Naive thymus-derived CD8-positive, alpha-beta T cell (primary cell): ENCODE measurements at places on chromosomes 4 and X.

DNA sequence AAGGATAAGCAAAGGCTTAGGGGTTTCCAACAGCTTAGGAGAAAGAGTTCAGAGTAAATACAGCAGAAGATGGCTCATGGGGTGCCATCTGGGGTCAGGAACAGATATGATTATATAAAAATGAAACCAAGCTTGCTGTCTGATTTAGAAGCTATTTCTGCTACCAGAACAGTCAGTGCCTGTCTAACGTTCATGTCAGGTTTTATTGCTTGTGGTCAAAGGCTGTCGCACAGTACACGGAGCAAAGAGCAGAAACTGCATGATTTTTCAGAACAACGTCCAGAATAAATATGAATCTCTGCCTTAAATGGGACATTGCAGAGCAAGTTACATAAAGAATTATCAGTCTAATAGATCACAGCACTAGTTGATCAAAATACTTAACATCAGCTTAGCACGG lies 17.4 kb downstream of the CETN2 start:
- H3K4me3 ChIP-seq, result no peak overlapping the region
- no peak for DNase-seq
- H3K4me1 ChIP-seq, result peaks cover 2% of the 10 kb centered on the region
- no peaks in the 10 kb centered on the region for H3K27me3 ChIP-seq

DNA sequence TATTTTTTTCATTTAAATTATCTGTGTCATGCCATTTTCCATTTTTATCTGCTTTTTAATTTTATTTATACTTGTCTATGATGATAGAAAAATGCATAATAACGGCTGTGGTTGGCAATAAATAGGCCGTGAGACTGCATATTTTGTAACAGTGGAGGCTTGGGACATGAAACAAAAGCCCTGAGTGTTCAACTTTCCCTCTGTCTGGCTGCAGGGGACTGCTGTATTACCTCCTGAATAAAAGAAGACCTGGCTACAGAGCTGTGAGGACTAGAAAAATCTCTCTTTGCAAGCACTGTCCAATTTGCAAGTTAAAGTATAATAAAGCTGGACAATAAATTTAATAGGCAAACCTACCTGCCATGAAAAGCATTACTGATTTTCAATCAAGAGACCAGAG lies 82.1 kb downstream of the MAGEB10 start:
- no peaks in the 10 kb centered on the region for H3K4me1 ChIP-seq
- no peak for DNase-seq
- no peak overlapping the region for H3K27ac ChIP-seq
- no peak overlapping the region for H3K4me3 ChIP-seq

- H3K27ac ChIP-seq, result peak overlapping the region; percentile 23
- no peak for DNase-seq
- no peaks in the 10 kb centered on the region for H3K36me3 ChIP-seq
- H3K4me3 ChIP-seq, result peak overlapping the region; percentile 84
These were observed 3.2 kb downstream of the EFNB1 start for GRCh38 chrX:68832101-68832416.

GRCh38 chrX:129679901-129680300 lies 25.1 kb upstream of the APLN start:
- DNase-seq, result no peak
- H3K27ac ChIP-seq, result no peak overlapping the region

GRCh38 chrX:135477576-135477975 lies 42.9 kb upstream of the INTS6L start:
- no peaks in the 10 kb centered on the region for H3K27me3 ChIP-seq
- H3K4me3 ChIP-seq, result no peak overlapping the region
- H3K36me3 ChIP-seq, result no peaks in the 10 kb centered on the region
- no peak overlapping the region for H3K27ac ChIP-seq

DNA sequence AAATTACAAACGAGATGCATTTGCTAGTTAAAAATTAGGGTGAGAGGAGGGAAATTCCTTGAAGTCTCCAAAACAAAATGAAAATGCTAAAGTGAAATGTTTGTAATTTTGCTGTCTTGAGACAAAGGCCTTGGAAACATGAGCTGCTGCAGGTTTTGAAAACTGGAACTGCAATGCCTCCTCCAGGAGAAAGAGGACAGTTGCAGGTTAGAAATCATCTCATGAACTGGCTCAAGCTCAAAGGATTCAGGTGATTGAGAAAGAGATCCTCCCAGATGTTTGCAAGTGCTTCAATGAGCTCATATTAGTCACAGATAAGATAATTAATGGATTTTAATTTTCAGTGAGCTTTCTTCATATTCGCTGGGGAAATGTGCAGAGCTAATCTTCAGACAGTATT lies 32.4 kb downstream of the SMPX start:
- H3K4me1 ChIP-seq, result no peaks in the 10 kb centered on the region
- H3K36me3 ChIP-seq, result no peaks in the 10 kb centered on the region
- H3K27ac ChIP-seq, result no peak overlapping the region
- DNase-seq, result no peak
- peaks cover 2% of the 10 kb centered on the region for H3K27me3 ChIP-seq
- H3K4me3 ChIP-seq, result no peak overlapping the region

- DNase-seq, result no peak
- H3K27me3 ChIP-seq, result peaks cover 28% of the 10 kb centered on the region
- H3K36me3 ChIP-seq, result no peaks in the 10 kb centered on the region
- peak overlapping the region; percentile 81 for H3K4me3 ChIP-seq
- peak overlapping the region; percentile 60 for H3K27ac ChIP-seq
These were observed 75.4 kb downstream of the DCHS2 start for GRCh38 chr4:154416190-154416547.

DNA sequence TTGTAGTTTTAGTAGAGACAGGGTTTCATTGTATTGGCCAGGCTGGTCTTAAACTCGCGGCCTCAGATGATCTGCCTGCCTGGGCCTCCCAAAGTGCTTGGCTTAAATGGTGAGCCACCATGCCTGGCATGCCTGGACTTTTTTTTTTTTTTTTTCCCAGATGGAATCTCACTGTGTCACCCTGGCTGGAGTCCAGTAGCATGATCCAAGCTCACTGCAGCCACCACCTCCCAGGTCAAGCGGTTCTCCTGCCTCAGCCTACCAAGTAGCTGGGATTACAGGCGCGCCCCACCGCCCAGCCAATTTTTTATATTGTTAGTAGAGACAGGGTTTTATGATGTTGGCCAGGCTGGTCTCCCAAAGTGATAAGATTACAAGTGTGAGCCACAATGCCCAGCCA lies 8.4 kb downstream of the UBE2K start:
- no peak for DNase-seq
- H3K27ac ChIP-seq, result peak overlapping the region; percentile 74
- H3K4me3 ChIP-seq, result no peak overlapping the region
- H3K4me1 ChIP-seq, result peaks cover 68% of the 10 kb centered on the region

GRCh38 chr4:119151161-119151560 lies 15.5 kb downstream of the MYOZ2 start:
- no peaks in the 10 kb centered on the region for H3K4me1 ChIP-seq
- no peaks in the 10 kb centered on the region for H3K36me3 ChIP-seq
- no peak overlapping the region for H3K4me3 ChIP-seq
- no peak for DNase-seq
- H3K27me3 ChIP-seq, result peaks cover 10% of the 10 kb centered on the region

GRCh38 chr4:27685091-27685490 lies 824.5 kb downstream of the STIM2 start:
- no peak for DNase-seq
- H3K27me3 ChIP-seq, result no peaks in the 10 kb centered on the region
- no peaks in the 10 kb centered on the region for H3K4me1 ChIP-seq
- no peak overlapping the region for H3K4me3 ChIP-seq
- H3K36me3 ChIP-seq, result no peaks in the 10 kb centered on the region

DNA sequence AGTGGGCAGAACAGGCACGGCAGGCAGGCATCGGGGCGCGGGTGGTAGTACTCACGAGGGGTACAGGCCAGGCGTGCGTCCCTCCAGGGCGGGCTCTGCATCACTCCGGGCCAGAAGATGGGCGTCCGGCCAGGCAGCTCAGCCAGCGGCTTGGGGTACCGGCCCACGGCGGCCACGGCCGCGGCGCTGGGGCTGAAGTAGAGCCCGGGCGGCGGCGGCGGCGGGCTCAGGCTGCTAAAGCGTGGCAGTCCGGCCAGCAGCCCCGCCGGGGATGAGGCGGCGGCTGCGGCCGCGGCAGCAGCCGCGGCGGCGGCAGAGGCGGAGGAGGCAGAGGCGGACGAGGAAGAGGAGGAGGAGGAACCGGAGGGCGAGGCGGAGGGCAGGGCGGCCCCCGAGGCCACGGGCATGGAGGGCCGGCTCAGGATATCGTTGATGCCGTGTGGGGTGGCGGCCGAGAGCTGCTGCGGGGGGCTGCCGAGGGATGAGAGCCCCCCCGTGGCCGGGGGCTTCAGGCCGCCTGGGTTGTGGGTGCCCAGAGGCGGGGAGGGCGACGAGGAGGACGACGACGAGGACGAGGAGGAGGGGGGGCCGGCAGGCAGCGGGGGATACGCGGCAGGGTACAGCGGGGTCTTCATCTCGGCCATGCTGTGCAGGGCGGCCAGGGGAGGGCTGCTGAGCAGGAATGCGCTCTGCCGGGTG lies 1.4 kb downstream of the NKX6-1 start:
- peaks cover 28% of the 10 kb centered on the region for H3K4me1 ChIP-seq
- peaks cover 16% of the 10 kb centered on the region for H3K36me3 ChIP-seq
- no peak for DNase-seq

DNA sequence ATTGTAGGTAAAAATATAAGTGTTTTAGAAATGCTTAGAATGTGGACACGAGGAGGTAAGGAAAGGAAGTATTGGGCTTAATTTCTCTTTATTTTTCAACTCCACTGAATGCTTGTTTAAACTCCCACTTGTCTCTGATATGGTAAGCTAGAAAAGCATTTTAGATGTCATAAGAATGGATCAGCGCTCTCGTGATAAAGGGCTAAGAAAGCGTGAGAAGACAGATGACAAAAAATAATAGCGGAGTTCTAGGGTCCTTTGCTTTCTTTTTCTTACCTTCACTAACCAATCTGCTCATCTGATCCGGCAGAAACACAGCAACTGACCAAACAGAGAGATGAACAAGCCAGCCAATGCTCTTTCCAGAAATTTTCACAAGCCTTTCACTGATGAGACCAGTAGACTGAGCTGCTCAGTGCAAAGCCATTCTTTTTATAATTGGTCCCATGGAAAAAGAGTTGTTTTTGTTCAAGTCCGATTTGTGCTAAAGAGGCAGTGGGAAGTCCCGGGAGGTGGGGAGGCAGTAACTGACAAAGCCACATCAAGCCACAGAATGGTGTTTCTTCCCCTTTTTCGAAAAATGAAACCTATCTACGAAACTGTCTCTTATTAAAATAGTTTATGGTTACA lies at the start of gene TASL:
TSS of gene TASL (minus strand) at position 405 of the 630 bp plus-strand sequence. CDS start 17,411 bp downstream, outside the sequence.
- peak; percentile 55 for DNase-seq
- peak within 1 kb of the TSS; percentile 87 for H3K4me3 ChIP-seq
- H3K36me3 ChIP-seq, result no peaks in the 10 kb centered on the region

GRCh38 chr4:17497890-17498523 lies 13.9 kb downstream of the QDPR start:
- no peaks in the 10 kb centered on the region for H3K27me3 ChIP-seq
- H3K36me3 ChIP-seq, result peaks cover 8% of the 10 kb centered on the region

GRCh38 chrX:103663981-103664762 lies 22.3 kb downstream of the MORF4L2 start:
- H3K36me3 ChIP-seq, result no peaks in the 10 kb centered on the region
- no peak overlapping the region for H3K4me3 ChIP-seq
- H3K27me3 ChIP-seq, result peaks cover 5% of the 10 kb centered on the region

DNA sequence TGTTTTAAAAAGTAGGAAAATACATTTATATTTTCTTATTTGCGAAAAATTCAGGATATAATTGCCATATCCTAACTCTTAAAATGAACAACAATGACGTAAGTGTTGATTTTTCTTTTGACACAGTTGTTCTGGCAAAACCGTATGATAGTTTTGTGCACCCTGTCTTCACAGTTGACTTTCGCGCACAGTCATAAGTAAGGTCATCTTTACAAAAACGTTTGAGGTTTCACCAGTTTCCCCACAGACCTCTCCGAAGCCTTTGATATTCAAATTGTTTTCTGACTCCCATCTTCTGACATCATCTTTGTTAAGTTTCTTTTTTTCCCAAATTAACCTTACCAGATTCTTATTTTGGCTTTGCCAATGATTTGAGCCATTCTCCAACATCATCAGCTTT lies 48.1 kb upstream of the ATXN3L start:
- no peak overlapping the region for H3K4me3 ChIP-seq
- peaks cover 4% of the 10 kb centered on the region for H3K36me3 ChIP-seq
- H3K27ac ChIP-seq, result no peak overlapping the region

- H3K27me3 ChIP-seq, result no peaks in the 10 kb centered on the region
- DNase-seq, result no peak
- H3K4me1 ChIP-seq, result no peaks in the 10 kb centered on the region
- H3K27ac ChIP-seq, result no peak overlapping the region
These were observed 515.6 kb upstream of the GNPDA2 start for GRCh38 chr4:45241976-45242375.

GRCh38 chrX:72272868-72273267 lies 4.2 kb downstream of the RPS4X start:
- peaks cover 69% of the 10 kb centered on the region for H3K36me3 ChIP-seq
- no peak for DNase-seq
- H3K27me3 ChIP-seq, result no peaks in the 10 kb centered on the region

DNA sequence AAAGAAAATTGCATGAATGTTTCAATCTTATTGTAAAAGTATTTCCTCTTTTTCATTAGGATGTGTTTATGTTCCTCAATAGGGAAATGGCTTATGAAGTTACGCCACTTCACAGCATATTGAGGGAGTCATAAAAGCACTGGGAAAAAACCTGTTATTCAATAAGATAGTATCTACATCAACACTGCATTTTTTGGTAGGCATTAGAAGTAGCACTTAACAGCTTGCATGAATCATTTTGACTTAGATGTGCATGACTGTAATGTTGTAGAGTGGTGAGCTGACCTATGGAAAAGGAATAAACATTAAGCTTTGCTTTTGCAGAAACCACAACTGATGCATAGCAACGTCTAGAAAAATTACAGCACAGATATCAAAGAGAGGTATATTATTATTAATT lies 111.2 kb upstream of the GRXCR1 start:
- H3K4me1 ChIP-seq, result no peaks in the 10 kb centered on the region
- DNase-seq, result no peak
- H3K4me3 ChIP-seq, result no peak overlapping the region
- H3K36me3 ChIP-seq, result peaks cover 16% of the 10 kb centered on the region
- H3K27me3 ChIP-seq, result no peaks in the 10 kb centered on the region
- no peak overlapping the region for H3K27ac ChIP-seq

DNA sequence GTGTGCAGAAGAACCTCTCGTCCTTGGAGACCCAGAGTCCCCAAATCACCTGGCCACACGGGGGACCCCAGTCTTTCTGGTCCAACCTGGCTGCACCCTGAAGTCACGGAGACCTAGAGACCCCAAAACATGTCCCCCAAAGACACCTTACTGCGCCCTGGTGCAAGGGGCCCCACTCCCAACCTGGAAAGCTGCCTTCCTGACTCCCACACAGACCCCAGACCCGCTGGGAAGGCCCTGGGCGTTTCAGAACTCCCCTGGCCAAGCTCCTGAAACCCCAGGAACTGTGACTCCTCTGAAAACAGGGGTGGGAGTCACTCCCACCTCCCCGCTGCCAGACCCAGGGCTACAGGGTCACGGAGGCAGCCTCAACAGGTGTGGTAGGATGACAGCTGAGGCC lies 12.7 kb upstream of the SHOX start:
- H3K36me3 ChIP-seq, result no peaks in the 10 kb centered on the region
- H3K27me3 ChIP-seq, result peaks cover 63% of the 10 kb centered on the region
- H3K4me3 ChIP-seq, result no peak overlapping the region
- no peak for DNase-seq
